ENCODE measurements at places on chromosomes 4 and X.

DNA sequence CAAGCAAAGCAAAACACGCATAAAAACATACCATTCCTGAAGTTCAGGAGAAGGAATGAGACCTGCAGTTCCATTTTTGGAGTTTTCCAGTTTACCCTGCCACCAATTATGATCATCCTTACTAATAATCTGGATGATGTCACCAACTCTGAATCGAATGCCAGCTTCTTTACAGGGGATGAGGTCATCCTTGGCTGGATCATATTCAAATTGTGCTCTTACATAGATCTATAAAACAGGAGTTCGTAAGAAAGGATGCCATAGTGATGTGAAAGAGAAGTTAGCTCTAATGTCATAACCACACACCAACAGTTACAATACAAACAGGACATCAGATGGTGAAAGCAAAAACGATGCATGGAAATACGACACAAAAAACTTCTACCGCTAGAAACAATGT, 106.5 kb downstream of the NYX start:
- no peak for DNase-seq

DNA sequence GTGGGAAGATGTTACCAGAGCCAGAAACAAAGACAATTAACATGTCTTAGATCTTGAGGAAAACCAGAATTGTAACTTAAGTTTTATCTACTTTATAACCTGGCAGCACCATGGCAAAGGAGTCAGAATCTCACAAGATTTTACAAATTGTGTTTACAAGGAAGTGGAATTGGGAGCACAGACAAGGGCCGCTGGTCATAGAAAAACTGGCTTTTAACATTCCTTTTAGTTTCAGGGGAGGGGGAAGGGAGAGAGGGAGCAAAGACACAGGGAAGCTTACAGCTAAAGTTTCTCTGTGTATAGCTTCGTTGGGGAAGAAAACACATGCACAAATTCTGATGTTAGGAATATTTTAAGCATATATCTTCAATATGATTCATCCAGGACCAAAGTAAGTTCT, 10.3 kb upstream of the UGT2B11 start:
- DNase-seq, result no peak

DNA sequence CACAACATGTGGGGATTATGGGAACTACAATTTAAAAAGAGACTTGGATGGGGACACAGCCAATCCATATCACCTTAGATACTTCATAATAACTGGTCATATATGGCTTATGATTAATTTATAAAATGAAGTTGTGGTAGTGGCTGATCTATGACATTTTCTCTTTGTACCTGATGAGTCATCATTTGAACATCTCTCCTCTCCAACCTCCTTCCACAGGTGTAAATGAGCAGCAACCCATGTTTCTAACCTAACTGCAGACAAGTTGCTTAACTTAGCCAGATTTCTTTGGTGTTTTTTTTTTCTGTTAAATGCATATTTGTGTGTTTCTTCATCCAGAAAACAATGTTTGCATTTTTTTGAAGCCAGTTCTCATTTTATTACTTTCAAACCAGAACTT, 42.6 kb downstream of the SPANXA2 start:
- no peak for DNase-seq

DNA sequence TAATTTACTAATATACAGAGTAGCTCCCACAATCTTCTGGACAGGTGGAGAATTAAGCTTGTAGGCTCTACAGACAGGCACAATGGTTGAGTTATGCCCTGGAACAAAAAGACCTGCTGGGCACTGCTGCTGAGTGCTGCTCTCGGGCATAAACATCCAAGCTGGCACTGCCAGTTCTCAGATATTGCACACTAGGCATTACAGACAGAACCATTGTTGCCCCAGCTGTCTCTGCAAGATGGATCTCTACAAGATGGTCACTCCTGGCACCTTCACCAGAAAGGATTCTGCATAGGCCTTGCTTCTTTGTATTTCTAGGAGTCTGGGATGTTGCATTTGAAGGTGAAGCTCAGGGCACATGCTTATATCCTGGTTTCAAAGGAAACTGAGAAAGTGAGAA, 527.1 kb downstream of the STIM2 start:
- no peak for DNase-seq

GRCh38 chr4:24089851-24090534, 200.1 kb upstream of the PPARGC1A start:
- DNase-seq, result no peak

DNA sequence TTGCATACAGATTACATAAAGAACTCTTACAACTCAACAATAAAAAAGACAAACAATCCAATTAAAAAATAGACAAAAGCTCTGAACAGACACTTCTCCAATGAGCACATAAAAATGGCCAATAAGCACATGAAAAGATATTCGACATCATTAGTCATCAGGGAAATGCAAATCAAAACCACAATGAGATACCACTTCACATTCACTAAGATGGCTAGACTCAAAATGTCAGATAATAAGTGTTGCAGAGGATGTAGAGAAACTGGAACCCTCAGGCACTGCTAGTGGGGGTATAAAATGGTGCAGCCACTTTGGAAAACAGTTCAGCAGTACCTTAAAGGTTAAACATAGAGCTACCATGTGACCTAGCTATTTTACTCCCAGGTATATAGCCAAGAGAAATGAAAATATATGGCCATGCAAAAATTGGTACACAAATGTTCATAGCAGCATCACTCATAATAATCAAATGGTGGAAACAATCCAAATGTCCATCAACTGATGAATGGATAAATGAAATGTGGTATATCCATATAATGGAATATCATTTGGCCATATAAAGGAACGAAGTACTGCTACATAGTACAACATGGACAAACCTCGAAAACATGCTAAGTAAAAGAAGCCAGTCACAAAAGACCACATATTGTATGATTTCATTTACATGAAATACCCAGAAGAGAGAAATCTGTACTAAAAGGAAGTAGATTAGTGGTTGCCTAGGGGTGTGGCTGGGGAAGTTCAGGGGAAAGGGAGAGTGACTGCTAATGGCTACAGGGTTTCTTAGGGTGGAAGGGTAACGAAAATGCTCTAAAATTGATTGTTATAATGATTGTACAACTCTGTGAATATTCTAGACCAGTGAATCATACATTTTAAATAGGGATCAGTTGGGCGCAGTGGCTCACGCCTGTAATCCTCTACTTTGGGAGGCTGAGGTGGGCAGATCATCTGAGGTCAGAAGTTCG, 29.4 kb downstream of the SASH3 start:
- no peak for DNase-seq

- peak; percentile 29 for DNase-seq
Observed at GRCh38 chr4:61201961-61202637, 2.0 kb downstream of the ADGRL3 start.

DNA sequence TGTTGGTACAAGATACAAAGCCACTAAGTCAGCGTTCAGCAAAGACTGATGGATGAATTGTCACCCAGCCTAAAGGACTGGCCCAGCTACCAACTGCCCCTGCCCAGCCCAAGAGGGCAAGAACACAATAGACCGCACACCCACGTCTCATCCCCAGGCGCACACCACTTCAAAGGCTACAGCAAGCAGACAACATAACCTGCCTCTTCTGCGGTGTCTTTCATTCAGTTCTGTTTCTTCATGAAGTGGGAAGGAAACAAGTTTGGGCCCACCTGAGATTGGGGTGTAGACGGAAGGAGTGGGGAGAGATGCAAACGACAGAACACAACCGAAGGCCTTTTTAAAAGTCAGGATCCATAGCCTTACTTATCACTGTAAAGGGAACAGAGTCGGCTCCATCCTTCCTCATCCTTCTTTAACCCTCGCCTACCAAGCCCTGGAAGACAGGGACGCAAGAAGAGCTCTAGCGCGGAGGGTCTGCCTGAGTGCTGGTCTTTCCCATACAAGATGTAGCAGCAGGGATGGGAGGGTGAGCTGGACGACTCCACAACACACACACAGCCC, 691 bp downstream of the SCARB2 start:
- DNase-seq, result no peak

GRCh38 chr4:128916832-128917231, 107.3 kb downstream of the JADE1 start:
- DNase-seq, result no peak

GRCh38 chr4:48591372-48591771, 101.3 kb downstream of the ZAR1 start:
- DNase-seq, result no peak

DNA sequence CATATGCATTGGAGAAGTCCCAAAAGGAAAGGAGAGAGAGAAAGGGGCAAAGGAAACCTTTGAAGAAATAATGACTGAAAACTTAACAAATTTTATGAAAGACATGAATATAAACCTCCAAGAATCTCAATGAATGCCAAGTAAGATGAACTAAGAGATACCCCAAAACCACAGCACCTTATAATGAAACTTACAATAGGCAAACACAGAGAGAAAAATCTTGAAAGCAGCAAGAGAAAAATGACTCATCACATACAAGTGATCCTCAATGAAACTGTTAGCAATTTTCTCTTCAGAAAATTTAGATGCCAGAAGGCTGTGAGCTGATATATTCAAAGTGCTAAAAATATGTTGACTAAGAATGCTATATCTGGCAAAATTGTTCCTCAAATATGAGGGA, 10.1 kb downstream of the SMIM10L2A start:
- DNase-seq, result no peak

Data from NCI-H1105 (cell line).